ENCODE measurements at places on chromosomes 11 and 22.

DNA sequence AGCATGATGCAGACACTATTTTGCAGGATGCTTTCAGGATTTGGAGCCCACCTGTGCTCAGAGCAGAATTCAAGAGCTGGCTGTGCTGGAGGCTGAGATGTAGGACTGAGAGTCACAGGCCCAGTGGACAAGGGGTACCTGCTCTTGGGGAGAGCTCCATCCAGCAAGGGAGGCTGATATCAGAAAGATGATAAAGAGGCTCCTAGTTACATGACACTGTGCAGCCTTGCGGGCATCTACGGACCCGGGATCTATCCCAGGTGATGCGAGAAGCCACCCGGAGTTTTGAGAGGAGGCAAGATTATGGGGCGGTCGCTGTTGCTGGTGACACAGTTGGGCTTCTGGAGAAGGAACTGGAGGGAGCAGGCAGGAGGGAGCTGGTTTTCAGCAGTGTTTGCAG, 579.0 kb downstream of the TBC1D22A start:
- no peak for DNase-seq

DNA sequence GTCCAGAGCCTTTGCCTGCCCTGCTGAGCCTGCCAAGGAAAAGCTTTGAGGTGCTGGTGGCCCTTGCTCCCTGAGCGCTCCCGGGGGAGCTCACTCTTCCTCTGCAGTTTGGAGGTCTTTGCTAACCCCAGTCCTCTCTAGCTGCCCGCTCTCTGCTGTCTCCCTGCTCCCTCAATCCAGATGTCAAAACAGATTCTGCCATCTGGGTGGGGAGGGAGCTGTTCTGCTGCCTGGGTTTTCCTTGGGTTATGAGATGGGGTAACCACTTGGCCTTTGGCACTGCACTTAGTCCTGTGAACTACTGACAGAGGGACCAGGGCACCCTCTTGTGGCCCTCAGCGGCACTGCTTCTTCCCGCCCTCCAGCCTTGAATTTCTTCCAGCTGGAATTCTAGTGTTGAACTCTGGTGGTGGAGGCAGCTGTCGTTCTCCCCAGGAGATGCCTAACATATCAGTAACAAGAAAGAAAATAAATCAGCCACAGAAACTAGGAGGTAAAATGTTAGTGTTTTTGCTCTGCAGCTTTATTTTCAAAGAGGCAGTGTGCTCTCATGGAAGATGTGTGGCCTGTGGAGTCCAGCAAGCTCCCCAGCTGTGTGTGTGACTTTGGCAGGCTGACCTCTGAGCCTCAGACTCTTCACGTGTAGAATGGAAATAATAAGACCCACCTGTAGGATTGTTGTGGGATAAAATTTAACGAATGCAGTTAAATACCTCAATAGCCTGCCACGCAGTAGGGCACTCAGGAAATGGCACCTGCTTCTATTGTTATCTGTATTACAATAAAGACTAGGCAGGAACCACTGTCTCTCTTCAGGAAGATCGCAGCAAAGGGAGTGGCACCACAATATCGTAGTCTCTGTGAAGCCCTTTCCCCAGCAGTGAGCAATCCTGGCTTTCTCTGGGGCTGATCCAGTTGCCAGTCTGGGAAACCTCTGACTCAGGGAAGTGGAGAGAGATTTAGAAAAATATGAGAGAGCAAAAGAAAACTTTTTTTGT, 23.4 kb downstream of the ARFGAP2 start:
- DNase-seq: no peak

DNA sequence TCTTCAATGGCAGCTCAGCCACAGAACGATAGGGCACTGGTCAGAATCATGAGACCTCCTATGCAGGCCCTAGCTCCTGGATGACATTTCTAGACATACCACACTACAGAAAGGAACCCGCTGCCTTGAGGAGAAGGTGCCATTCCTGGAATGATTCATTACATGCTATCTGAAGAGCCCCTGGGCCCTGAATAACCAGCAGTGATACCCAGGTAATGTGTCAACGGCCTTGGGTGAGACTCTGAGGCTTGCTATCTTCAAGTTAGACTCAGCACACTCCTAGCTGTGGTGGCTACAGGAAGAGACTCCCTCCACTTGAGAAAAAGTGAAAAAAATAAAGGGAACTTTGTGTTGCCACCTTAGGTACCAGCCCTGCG, 161.2 kb upstream of the GRIA4 start:
- no peak for DNase-seq

GRCh38 chr11:111193924-111194490, 51.5 kb upstream of the POU2AF2 start:
- no peak for DNase-seq

DNA sequence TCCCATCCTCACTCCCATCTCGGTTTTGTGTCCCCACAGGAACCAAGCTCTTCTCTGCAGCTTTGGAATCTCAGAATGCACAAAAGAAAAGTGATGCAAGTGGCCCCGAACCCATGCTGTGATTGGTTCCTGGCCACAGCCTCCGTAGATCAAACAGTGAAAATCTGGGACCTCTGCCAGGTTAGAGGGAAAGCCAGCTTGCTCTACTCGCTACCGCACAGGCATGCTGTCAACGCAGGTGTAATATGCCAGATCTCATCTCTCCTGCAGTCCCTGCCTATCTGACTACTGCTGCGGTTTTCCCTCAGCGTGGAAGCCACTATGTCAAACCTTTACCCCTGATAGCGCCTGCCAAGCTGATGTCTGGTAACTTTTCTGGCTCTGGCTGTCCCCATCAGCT, 200.5 kb upstream of the LRRC4C start:
- DNase-seq: no peak

DNA sequence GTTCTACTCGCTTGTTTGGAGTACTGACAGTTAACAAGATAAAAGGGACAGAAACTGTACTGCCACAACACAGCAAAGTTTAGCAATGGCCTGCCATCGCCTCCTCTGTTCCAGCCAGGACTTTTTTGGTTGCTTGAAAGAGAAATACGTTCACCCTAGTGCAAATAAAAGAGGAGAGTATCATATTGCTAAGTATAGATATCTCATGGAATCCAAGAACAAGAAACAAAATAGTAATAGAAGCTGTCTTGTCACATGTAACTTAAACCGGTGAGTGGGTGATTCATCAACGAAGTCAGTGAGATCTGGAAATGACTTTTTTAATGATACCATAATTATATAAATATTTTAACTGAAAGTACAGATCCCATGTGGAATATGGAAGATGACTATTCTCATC, 35.4 kb downstream of the SLC1A2 start:
- DNase-seq: no peak

DNA sequence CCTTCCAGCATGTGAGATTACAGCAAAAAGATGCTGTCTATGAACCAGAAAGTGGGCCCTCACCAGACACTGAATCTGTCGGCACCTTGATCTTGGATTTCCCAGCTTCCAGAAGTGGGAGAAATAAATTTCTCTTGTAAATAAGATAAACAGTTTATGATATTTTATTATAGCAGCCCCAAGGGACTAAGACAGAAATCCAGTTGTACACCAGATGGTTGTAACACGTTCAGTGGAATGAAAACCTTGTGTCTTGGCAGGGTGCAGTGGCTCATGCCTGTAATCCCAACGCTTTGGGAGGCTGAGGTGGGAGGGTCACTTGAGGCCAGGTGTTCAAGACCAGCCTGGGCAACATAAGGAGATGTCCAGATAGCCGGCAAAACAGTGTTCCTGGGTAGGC, 61.8 kb downstream of the MCHR1 start:
- no peak for DNase-seq

GRCh38 chr22:20091690-20092476, 11.8 kb downstream of the DGCR8 start:
- no peak for DNase-seq

- no peak for DNase-seq
These were observed 15.1 kb downstream of the JHY start for GRCh38 chr11:122897606-122898210.

DNA sequence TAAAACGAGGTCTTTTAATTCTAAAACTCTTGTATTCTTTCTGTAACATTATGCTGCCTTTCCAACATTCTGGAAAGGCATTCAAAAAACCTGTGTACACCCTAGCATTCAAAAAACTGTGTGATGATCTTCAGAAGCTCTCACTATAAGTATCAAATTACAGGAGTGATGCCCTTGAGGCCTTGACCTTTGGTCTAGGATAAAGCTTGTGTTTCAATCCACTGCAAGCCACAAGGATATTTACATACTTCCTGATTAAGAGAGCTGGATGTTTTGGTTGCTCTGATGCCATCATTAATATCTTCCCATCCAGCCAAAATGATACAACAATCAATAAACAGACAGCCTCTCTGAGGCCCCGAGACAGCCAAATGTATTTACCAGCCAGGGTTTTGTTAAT, 11.9 kb downstream of the CLPB start:
- no peak for DNase-seq

- DNase-seq: no peak
These were observed 7.4 kb downstream of the SPCS2 start for GRCh38 chr11:74956397-74957015.
